Stimulated activated CD8-positive, alpha-beta memory T cell treated with anti-CD3 and anti-CD28 coated beads, Interleukin-4, amount 100 ng/mL, for 4 hours (primary cell): ENCODE measurements at places on chromosomes 7 and 10.

GRCh38 chr7:150959739-150960734 is 18.1 kb downstream of the KCNH2 start:
- DNase-seq, result no peak

- no peak for DNase-seq
Observed at GRCh38 chr10:131770946-131771633, 129.7 kb upstream of the PPP2R2D start.

GRCh38 chr10:78441694-78442093 is 408.0 kb downstream of the RPS24 start:
- DNase-seq, result no peak

DNA sequence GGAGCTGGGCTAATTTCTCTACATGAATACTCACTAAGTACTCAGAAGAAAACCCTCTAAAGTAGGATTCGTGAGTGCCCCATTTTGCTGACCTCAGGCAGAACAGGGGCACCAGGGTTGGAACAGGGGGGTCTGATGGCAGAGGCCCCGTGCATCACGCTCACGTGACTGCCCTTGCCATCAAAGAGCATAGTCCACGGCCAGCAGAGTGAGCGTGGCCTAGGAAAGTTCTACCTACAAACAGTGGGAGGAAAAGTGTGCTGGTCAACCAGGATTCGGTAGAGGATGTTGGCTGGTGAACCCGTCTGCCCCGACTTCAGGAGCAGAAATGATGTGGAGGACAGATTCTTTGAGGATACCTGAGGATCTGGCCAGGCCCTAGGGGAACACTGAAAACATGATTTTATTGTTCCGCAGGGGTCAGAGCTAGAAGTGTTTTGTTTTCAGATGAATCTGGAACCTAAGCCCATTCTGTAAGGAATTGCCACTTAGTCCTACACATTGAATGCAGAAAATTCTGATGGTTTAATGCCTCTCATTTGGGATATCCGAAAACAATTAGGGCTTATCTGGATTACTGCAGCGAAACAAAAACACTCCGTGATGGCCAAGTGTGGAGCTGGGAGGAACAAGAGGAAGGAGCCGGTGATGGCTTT is 138.8 kb upstream of the SHH start:
- DNase-seq, result no peak
